SW 1271 (cell line): ENCODE measurements at places on chromosomes 13 and 19.
A peak's percentile ranks its signal among the peaks of the same experiment; 100 is the strongest.

GRCh38 chr19:49186108-49186507, 28.5 kb downstream of the TRPM4 start:
- DNase-seq, result no peak

GRCh38 chr13:75480671-75481175, 1.2 kb downstream of the TBC1D4 start:
- DNase-seq, result no peak

DNA sequence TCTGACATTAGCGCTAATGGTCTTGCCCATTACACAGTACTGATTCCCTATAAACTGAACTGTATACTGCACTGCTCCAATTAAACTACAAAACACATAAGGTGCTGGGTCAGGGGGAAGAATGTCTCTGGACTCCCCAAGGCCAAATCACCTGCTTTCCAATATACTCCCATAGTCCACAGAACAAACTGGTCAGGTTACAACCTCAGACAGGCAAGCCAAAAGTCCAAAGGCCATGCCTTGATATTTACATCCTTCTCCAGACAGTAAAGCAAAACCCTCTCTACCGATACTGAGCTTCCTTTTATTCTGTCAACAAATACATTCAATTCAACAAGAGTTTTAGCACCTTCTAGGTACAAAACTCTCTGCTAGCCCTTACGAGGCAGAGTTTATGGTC, 8.9 kb downstream of the ZNF541 start:
- no peak for DNase-seq

- DNase-seq, result peak; percentile 32
These were observed 27.3 kb downstream of the TM9SF2 start for GRCh38 chr13:99528547-99528946.

DNA sequence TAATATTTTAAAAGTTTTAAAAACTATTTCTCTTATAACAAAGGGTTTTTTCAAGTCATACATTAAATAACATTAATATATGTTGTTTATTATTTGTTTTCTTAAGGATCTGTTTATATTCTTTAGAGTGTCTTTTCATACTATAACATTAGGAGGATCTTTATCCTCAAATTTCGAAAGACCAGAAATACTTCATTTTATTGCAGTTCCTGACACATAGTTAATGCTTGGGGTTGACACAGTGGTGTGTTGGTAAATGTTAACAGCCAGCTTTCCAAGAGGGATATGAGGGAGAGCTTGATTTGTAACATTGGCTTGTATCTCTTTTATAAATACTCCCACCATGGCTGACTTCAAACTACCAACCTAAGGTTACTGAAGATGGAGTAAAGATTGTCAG, 126.6 kb upstream of the KLF5 start:
- no peak for DNase-seq

DNA sequence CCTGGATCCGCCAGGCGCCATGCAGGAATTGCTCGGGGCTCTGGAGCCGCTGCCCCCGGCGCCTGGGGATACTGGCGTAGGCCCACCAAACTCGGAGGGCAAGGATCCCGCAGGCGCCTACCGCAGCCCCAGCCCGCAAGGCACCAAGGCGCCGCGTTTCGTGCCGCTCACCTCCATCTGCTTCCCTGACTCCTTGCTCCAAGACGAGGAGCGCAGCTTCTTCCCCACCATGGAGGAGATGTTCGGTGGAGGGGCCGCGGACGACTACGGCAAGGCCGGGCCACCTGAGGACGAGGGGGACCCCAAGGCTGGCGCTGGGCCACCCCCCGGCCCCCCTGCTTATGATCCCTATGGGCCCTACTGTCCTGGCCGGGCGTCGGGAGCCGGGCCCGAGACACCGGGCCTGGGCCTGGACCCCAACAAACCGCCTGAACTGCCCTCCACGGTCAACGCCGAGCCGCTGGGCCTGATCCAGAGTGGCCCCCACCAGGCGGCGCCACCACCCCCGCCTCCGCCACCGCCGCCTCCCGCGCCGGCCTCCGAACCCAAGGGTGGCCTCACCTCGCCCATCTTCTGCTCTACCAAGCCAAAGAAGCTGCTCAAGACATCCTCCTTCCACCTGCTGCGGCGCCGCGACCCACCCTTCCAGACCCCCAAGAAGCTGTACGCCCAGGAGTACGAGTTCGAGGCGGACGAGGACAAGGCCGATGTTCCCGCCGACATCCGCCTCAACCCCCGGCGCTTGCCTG, 6.1 kb downstream of the PRR12 start:
- DNase-seq, result no peak

DNA sequence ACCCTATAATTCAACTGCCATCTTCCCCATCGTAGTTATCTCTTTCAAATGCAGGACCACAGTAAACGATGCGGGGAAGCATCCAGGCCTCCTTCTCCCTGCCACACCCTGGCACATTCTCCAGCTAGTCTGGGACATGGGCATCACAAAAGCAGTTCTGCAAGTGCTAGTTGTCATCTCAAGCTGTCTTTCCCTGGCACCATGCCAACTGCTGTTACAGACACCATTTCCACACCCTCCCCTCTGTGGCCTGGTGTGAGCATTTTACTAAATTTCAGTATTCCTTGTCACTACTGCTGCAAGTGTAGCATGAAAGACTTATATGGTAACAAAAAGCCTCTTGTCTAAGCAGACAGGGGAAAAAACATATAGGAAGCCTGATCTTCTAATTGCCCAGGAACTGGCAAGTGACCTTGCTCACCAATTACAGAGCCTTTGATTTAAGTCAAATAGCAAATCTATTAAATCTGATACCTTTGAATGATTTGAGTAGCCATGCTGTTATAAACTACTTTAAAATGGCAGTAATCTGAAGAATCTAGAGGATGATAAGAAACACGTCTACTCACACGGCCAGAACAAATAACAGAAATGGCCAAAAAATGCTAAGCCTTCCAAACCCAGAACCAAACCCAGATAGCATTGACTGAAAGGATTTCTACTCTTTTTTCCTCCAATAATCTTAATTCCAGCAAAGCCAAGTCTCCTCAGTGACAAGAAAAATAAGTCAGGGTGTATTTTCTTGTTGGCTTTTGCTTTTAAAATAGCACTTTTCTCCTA, 179.0 kb downstream of the NUFIP1 start:
- DNase-seq, result no peak

GRCh38 chr13:97438856-97439595, 5.1 kb downstream of the RAP2A start:
- DNase-seq, result no peak

DNA sequence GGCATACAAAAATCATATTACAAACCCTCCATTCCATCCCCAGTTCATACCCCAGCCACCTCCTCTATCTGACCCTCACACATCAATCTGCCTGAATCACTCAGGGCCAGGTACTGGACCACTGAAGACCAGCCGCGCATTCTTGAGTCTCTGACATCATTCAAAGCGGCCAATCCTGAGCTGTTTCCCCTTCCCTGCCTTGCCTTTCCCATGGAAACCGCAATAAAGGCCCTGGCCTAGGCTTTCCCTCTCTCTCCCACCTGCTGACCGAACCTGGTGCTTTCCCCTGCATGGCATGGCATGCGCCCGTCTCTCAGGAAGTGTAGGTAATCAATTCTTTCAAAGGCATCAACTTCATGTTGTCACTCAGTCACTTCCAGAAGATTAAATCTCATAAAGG, 17.7 kb upstream of the HIF3A start:
- DNase-seq, result no peak

- DNase-seq, result peak; percentile 31
These were observed 4.3 kb downstream of the RUVBL2 start for GRCh38 chr19:48997972-48998371.

GRCh38 chr19:8569066-8569771, 8.0 kb downstream of the MYO1F start:
- DNase-seq, result peak; percentile 79

DNA sequence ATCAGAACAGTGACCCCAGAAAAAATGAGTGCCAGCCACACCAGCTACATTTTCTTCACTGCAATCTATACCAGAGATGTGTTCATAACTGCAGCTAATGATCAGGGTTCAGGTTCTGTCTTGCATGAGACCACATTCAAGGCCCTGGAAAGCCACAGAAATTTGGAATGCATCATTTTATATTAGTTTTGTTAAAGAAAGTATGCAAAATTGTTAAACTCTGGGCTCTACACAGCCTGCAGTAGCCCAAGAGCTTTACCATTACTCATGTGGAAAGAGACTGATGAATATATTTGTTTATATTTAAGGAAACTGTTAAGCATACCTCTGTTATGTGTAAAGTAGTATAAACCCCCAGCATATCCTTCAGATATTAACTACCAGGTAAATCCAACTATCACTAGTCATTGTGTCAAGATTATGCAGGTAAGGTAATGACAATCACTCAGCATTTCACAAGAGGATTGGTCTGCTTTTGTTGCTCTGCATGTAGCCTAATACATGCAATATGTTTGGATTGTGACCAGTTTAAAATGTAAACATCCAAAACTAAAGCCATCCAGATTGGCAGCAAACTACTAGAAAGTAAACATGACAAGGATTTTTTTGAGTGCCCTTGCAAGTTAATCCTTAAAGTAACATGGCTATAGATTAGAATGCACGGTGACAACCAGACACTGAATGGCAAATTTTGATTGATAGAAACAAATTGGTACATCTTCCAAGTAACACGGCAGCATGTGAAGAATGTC, 429.1 kb upstream of the ARGLU1 start:
- DNase-seq, result no peak

DNA sequence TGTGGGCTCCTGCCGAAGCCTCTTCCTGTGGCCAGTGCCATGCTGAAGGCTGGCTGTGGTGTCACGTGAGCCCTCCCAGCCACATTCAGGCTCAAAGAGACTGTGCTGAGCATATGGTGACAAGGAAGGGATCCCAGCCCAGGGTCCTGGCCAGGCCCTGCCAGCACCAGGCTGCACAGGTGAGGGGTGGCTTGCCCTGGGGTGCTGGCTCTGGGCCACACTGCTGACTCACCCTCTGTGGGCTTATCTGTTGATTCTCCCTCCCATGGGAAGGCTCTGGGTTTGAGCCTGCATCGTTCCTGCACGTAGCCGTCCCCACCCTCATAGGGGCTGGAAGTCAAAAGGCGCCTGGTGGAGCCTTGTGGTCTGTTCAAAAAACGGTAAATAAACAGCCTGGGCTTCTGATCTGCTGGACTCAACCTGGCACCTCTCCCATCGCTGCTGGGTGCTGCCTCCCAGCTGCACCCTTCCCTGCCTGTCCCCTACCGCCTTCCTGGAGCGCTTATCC, 31.1 kb downstream of the DNM2 start:
- DNase-seq, result no peak

DNA sequence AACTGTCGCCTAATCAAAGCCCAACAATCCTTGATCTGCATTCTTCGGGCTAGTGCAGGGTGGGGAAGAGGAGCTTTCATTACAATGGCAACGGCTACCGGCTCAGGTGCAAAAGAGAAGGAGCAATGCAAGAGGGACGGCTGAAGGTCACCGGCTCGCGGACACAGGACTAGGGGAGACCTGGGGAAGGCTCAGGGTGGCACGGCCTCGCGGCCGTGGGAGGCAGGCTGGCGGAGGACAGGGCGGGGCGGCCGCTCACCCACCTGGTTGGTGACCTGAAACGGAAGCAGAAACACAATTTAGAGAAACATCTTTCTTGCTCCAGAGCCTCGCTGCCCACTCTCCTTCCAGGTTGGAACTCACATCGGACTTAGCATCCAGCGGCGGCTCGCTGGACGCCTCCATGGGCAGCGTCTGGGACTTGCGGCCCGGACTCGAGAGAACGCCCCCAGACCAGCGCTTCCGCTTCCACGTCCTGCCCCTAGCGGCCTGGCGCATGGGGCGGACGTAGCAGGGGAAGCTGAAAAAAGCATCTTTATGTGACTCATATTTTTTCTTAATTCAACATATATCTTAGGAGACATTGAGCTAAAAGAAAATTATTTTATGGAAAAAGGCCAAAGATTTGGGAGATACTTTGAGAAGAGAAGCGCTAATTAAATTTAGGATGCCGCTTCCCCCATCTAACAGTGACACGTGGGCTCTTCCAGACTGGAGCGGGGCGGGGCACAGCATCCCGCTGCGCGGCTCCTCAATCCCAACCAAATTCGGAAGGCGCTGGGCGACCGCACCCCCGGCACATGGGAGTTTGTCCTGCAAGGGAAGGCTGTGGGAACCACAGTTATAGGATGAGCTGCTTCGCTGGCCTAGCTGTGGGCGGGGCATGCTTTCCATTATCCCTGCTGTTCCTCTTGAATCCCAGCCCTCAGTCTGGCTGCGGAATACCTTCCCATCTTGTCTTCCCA, at the start of gene COMMD6:
Gene COMMD6, minus strand, starts transcription at position 441 of the 965 bp plus-strand sequence. Its CDS starts 36 bp downstream, at position 405.
- peak; percentile 67 for DNase-seq

DNA sequence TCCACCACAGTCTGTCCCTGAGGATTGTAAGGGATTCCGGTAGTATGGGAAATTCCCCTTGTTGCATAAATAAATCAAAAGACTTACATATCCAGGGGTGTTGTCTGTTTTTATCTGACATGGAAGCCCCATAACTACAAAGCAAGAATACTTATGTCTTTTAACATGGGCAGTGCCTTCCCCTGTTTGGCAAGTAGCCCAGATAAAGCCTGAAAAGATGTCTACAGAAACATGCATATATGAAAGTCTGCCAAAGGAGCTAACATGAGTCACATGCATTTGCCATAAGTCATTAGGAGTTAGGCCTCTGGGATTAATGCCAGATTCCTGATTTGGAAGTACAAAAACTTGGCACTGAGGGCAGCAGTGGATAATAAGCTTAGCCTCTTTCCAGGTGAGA, 62.1 kb downstream of the ZNF737 start:
- no peak for DNase-seq

DNA sequence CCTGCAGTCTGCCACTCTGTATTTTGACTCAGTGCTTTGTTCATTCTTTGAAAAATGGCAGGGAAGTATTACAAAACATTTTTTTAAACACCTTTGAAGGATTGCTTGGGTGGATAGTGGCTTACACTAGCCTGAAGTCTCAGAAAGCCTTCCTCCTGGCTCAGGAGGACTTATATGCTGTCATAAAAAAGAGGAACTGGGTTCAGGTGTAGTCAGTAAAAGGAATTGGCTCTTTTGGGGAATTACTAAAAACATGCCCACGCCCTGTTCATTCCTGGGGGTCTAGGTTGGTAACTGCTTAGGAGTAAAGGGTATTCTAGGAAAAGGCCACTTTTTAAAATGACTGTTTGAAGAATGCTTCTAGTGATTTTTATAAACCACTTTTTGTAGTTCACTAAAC, 186.9 kb downstream of the SHISA2 start:
- DNase-seq, result no peak

GRCh38 chr19:39065928-39066327, 18.2 kb upstream of the ACP7 start:
- DNase-seq, result no peak
